Neural crest cell (in vitro differentiated cells): ENCODE measurements at places on chromosomes 6 and 20. TPM values are rescaled to one million over a fixed set of nuclear protein-coding genes. Genes with fewer than 3 reads are reported as not detected.

DNA sequence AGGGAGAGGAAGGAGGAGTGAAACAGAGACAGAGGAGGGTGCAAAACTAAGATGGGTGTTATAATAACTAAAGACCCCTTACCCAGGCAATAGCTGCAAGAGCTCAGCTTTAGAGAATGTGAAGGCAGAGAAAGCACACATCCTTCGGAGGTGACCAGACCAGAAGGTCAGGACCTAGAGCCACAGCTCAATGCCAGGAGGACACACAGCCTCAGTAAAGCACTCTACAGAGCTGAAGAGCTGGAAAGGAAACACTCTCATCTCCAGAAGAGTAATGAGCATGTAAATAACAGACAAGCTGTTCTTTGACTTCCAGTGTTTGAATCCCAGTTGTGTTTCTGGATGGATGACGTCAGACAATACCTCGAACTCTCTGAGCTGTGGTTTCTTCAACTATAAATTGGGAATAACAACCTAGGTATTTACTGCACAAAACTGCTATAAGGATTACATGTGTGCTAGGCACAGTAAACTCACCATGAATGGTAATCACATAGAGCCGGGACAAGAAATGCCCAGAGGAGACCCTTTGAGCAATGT is 63.2 kb downstream of the MAP3K5 start:
- DNase-seq: no peak

DNA sequence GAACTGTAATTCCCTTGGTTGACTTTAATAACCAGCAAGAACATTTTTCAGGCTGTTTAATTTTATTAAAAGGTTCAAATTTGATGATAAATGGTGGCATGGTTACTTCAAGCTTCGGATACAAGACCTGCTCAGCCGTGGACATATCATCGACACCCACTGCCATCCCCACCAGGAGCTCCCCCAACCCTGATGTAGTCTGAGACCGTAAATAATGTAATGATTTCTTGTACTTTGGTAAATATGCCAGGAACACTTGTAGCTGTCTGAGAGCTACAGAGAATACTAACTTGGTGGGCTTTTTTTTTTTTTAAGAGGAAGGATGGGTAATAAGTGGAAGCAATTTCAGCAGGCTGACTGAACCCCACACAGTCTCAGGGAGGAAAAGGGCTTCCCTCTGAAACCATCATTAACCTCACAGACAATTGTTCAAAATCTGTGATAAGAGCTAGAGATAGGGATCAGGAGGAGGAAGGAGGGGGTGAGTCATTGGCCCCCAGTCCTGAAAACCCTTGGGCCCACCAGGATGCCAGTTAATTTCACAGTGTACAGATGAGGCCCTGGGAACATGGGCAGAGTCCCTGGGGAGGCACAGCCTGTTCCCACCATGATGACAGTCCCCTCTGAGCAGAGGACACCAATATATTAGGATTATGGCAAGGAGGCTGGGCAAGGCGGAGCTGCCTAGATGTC is 56.0 kb downstream of the APCDD1L start:
- DNase-seq: no peak

APCDD1L gene
- total RNA-seq: not detected in 2 replicates

- no peak for DNase-seq
Measured at GRCh38 chr20:55449091-55449490, 556.2 kb downstream of the CBLN4 start.

DNA sequence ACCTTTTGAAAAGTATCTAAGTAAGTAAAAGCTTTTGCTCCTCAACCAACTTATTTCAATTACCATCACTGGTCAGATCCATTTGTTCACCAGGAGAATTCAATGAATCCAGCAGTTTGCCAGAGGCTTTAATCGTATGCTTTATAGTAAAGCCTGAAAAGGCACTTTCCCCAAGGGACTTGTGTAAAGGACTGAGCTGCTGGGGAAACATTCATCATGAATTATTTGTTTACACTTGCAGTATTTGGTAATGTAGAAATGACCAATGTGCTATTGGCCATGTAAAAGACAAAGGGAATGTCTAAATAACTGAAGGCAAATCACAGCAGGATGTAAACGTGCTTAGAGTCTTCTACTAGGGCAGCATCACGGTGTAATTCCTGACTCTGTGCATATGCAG is 471.4 kb downstream of the ADGRB3 start:
- DNase-seq: no peak

GRCh38 chr6:24924580-24925356 is 11.0 kb downstream of the RIPOR2 start:
- no peak for DNase-seq

DNA sequence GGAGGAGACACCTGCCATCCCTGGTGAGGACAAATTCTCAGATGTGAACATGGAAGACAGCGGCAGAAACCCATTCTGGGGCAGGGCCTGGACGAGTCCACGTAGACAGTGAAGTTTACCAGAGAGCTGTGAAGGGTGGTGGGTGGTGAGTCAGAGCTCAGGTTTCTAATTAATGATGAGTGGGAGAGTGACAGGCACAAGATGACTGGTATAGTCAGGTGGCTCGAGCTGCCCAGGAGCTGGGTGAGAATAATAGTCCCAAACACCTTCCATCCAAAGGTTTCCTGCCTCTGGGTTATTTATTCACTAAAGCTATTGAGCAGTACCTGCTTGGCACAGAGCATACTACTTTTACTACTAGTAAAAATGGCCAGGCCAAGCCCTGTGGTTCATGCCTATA is 6.0 kb downstream of the TLDC2 start:
- no peak for DNase-seq

WFDC10B gene
- total RNA-seq: not detected in 2 replicates

- no peak for DNase-seq
Measured at GRCh38 chr20:47315339-47316056, 41.0 kb downstream of the ZMYND8 start.

- DNase-seq: peak; percentile 61
Measured at GRCh38 chr6:70282919-70283461, 19.9 kb downstream of the COL9A1 start.

PRDM13 gene
- total RNA-seq: 0.09 and 0.14 TPM in 2 replicates

GRCh38 chr6:148520109-148520841 is 177.6 kb downstream of the SASH1 start:
- no peak for DNase-seq

HAO1 gene
- total RNA-seq: not detected in 2 replicates

- DNase-seq: peak; percentile 4
Measured at GRCh38 chr6:158285656-158286021, 26.6 kb upstream of the TULP4 start.

DNA sequence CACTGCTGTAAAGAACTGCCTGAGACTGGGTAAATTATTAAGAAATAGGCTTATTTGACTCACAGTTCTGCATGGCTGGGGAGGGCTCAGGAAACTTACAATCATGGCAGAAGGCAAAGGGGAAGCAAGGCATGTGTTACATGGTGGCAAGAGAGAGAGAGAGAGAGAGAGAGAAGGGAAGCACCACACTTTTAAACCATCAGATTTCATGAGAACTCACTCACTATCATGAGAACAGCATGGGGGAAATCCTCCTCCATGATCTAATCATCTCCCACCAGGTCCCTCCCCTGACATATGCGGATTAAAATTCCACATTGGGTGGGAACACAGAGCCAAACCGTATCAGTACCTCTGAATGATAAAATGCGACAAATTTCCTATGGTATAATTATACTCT is 203.9 kb upstream of the MARCKS start:
- no peak for DNase-seq
